Cardiac muscle cell (in vitro differentiated cells and primary cell): ENCODE measurements at places on chromosomes 3 and 15. TPM values are rescaled to one million over a fixed set of nuclear protein-coding genes. Genes with fewer than 3 reads are reported as not detected.

GRCh38 chr3:139104062-139104461 is 59.4 kb upstream of the PRR23C start:
- H3K36me3 ChIP-seq = no peaks in the 10 kb centered on the region
- H3K27ac ChIP-seq = no peak overlapping the region
- no peaks in the 10 kb centered on the region for H3K4me1 ChIP-seq
- H3K27me3 ChIP-seq = no peaks in the 10 kb centered on the region
- H3K4me3 ChIP-seq = no peak overlapping the region

GRCh38 chr3:172023915-172024314 is 15.5 kb upstream of the FNDC3B start:
- no peaks in the 10 kb centered on the region for H3K4me1 ChIP-seq
- DNase-seq = no peak
- H3K36me3 ChIP-seq = no peaks in the 10 kb centered on the region
- no peak overlapping the region for H3K4me3 ChIP-seq
- no peak overlapping the region for H3K27ac ChIP-seq

DNA sequence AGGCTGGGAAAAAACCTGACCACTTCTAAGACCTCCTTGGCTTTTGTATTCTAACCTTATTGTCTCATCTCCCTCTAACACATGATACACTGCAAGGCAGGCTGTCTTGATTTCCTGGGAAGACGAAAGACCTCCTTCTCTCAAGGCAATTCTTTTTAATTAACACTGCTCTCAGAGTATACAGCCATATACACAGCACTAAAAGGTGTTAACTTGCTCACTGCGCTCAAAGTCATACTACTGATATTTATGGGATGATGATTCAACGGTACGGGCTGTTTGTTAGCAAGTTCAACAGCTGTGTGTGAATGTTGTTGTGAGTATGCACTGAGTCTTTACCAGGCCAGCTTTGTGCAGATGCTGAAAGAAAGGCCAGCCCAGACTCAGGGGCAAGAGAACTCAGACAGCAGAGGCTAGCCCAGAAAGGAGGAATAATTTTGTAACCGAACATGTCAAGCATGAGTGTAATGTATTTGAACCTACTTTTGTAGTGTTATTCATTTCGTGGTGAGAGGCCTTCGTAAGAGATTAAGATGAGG is 229.9 kb downstream of the IL5RA start:
- no peaks in the 10 kb centered on the region for H3K27me3 ChIP-seq
- no peak for DNase-seq
- no peak overlapping the region for H3K4me3 ChIP-seq
- H3K36me3 ChIP-seq = no peaks in the 10 kb centered on the region

Gene CCDC191
- 2.7 and 5.4 TPM in 2 replicates for total RNA-seq

- no peak overlapping the region for H3K4me3 ChIP-seq
- H3K4me1 ChIP-seq = peaks cover 55% of the 10 kb centered on the region
- H3K27ac ChIP-seq = peak overlapping the region; percentile 95
- DNase-seq = no peak
These were observed 42.5 kb downstream of the CCDC12 start for GRCh38 chr3:46934072-46934471.

Gene DUOXA2
- not detected in 2 replicates for total RNA-seq

GRCh38 chr3:39133093-39133490 is 20.3 kb downstream of the CSRNP1 start:
- no peaks in the 10 kb centered on the region for H3K27me3 ChIP-seq
- no peak overlapping the region for H3K27ac ChIP-seq
- no peaks in the 10 kb centered on the region for H3K4me1 ChIP-seq
- no peaks in the 10 kb centered on the region for H3K36me3 ChIP-seq
- DNase-seq = no peak
- H3K4me3 ChIP-seq = no peak overlapping the region

DNA sequence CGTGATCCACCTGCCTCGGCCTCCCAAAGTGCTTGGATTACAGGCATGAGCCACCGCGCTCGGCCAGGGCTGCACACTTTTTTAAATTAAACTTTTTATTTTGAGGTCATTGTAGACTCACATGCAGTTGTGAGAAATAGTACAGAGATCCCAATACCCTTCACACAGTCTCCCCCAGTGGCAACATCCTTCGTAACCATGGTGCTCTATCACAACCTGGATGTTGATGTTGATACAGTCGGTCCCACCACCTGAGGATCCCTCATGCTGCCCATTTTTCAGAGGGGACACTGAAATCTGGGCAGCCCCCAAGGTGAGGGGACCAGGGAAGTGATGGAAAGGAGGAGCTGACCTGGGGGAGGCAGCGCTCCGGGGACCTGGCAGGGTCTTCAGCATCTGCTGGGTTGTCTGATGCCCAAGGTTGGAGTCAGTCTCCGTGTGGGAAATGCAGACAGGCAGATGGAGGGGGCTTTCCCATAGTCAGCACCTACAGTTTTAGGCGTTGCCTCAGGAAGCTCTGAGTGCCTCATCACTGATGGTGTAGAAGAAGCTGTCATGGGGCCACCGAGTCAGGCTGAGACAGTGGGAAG is 17.1 kb downstream of the FAH start:
- no peaks in the 10 kb centered on the region for H3K36me3 ChIP-seq
- H3K27me3 ChIP-seq = no peaks in the 10 kb centered on the region
- H3K4me3 ChIP-seq = no peak overlapping the region
- H3K4me1 ChIP-seq = no peaks in the 10 kb centered on the region
- H3K27ac ChIP-seq = no peak overlapping the region

Gene FBXL22
- total RNA-seq = 14.4 and 20.5 TPM in 2 replicates
